ENCODE measurements at places on chromosomes 6 and 20.

DNA sequence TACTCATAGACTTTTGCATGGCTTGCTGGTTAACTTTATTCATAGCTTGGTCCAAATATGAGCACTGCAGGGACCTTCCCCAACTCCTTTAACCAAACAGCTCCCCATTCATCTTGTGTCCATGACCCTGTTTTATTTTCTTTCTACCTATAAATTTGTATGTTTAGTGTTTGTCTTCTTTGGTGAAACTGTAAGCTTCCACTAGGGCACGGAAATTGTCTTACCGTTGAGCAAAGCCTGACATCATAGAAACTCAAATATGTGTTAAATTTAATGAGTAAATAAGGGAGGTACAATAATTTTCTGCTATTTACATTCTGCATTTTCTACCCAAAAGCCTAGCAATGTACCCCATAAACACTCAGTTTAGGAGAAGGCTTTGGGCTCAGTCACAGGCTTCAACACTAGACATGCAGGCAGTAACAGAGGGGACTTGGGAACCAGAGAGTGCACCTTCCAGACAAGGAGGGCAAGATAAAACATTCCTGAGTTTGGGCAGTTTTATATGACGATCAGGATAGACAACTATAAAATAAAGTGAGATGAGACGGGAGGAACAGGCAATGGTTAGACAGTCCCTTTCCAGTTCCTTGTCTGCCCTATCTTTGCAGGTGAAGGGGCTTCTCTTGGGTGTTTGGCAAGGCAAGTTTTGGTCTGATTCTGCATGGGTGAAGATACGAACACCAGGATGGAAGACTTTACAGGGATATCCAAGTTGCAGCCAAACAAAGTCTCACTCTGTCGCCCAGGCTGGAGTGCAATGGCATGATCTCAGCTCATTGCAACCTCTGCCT is 46.2 kb upstream of the ZNF217 start:
- no peak for DNase-seq

GRCh38 chr6:37015532-37015931 is 10.1 kb downstream of the FGD2 start:
- no peak for DNase-seq

GRCh38 chr6:136303516-136303915 is 13.9 kb upstream of the BCLAF1 start:
- no peak for DNase-seq

- DNase-seq: no peak
These were observed 64.6 kb downstream of the VEGFA start for GRCh38 chr6:43834528-43835155.

DNA sequence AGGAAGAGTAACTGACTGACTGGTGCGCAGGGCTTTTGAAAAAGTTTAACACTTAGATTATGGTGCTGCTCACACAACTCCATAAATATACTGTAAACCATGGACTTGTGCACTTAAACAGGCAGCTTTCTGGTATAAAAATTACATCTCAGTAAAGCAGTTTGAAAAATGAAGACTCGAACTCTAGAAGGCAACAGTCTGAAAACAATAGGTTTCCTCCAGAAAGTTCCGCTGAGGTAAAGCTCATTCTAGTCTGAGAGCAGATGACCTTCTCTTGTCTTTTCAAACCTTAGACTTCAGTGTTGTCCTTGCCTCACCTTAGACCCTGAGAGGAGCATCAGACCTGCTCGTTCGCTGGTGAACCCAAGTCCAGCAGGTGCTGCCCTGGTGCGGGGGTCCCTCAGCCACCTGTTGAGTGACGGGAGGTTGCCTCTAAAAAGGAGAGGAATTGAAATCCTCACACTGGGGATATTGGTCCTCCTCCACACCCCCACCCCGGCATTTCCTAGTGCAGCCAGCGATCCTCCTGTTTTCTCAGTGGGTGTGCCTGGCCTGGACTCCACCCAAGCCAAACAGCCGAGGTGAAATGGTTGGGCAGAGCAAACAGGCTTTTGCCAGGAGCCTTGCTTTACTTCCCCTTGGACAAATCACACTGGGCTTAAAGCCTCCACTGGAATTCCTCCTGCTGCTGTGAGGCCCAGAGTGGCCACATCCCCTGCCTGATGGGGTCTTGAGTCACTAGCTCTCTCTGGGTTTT is 14.7 kb upstream of the PYGB start:
- no peak for DNase-seq

DNA sequence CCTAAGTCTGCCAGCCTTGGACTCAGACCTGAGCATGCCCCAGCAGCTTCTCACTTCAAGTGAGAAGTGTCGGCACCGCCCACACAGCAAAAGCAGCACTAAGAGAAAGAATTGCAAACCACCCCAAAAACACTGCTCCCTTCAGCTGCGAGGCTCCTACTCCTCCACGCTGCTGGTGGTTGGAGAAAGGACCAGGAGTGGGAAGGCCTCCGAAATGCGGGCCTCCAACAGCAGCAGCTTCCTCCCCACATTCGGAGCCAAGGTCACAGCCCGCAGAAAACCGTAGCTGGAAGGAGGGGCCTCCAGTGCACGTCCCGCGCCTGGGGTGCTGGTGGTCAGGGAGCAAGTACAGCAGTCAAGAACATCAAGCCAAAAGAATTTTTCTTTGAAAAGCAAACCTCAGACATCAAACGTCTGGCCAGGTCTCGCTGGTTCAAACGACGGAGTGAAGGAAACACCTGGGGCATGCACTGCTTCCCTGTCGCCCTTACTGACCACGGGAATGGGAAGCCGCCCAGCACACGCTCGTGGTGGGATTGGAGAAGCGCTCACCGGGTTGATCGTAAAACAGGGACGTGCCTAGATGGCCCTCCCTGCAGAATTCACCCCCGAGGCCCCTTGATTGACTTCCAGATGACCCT is 185.6 kb upstream of the CST7 start:
- DNase-seq: no peak

- DNase-seq: no peak
These were observed 123.7 kb upstream of the NHSL1 start for GRCh38 chr6:138622967-138623366.

DNA sequence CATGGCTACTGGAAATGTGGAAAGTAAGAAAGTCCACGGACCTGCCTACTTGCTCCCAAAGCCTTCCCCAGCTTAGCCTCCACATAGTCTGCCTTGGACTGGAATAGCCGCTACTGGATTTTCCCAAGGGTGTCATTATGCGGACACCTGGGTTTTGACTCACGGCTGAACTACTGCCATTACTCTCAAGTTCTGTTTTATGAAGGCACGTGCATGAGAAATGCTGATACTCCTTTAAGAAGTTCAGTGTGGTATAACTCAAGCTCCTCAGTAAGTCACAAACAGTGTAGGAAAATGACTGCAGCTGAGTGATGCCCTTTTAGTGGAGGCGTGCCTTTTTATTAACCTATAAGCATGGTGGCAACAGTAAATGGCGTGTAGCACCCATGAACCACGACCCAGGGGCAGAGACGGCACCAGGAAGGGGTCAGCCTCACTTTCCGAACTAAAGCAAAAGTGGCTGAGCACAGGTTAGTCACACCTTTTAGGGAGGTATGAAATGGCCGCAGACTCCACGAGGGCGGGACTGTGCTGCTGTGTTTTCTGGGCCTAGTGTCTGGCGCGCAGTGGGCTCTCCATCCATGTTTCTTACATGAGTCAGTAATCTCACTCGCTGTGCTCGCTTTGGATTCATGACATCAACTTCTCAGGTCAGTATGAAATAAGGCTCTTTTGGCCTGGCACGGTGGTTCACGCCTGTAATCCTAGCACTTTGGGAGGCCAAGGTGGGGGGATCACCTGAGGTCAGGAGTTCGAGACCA is 23.9 kb downstream of the PSMG4 start:
- DNase-seq: no peak

DNA sequence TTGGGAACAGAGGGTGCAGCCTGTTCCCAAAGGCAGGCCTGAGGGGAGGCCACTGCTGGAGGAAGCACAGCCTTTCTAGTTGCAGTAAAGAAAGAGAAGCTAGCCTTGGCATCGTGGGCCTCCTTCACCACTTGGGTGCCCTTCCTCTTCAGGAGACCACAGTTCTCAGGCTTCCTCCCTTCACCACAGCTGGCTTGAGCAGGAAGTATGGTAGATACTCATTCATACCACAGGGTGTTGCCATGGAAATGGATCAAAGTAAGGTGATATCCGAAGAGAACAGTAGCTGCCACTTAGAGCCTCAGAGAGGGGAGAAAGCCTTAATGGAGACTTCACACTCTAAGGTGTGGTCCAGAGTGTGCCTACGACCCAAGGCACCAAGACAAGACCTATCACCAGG is 120.4 kb upstream of the RIPOR2 start:
- no peak for DNase-seq

All from activated gamma-delta T cell (primary cell).